ENCODE measurements at places on chromosomes 2 and 18.
A peak's percentile ranks its signal among the peaks of the same experiment; 100 is the strongest.

GRCh38 chr18:59127047-59127446 is 12.6 kb upstream of the SEC11C start:
- DNase-seq = peak; percentile 16

DNA sequence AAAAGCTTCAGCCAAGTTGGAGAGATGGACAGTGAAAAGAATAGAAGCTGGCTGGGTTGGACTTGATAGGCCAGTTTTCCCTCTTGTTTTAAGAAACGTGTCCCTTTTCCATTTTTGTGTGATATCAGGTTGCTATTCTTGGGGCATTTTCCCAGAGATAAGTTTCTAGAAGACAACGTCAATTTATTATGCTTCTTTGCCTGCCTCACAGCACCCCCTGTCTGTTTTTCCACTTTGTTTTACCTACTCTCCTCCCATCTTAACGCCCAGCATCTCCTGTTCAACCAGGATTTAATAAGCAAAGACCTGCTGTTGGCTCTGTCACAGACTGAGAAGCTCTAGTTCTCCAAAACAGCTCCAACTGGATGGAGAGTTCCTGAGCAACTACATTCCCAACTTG is 317.8 kb upstream of the ZNF521 start:
- DNase-seq = no peak

DNA sequence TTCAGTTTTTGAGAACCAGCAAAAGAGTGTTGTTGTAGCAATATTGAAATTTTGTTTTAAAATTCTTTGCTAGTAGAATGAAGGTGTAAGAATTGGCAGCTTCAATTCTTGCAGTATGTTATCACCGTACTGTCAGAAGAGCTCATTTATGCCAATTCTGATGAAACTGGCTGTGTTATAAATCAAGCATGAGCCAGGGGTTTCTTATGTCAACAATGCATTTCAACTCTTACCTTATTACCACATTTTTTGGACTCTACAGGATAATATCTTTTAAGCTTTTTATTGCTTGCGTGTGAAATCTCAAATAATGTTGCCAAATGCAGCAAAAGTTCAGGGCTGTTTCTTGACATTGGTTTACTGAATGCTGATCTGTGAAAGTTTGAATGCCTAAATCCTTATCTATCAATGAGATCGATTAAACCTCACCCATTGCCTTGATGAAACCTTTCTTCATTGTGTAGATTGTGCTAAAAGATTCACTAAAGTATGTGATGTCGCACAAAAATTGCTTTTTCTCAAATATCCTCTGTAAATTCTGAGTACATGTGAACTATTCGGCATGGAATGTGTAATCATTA is 1389.3 kb upstream of the ZEB2 start:
- no peak for DNase-seq

DNA sequence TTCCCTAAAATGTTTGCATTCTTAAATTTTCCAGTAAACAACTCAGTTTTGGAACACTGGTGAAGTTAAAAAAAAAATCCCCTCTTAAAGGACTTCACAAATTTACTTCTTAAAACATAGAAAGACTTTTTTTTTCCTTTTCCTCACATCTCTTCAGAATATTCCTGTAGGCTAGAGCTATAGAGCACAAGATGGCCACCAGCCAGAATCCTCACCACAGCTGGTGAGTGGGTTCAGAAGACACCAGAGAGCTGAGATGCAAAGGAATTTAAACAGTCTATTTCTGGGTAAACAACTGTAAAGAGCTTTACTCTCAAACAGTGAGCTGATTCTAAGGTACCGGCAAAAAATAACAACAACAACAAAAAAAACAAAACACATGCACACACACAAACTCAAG is 252.8 kb downstream of the LRP1B start:
- DNase-seq = no peak

DNA sequence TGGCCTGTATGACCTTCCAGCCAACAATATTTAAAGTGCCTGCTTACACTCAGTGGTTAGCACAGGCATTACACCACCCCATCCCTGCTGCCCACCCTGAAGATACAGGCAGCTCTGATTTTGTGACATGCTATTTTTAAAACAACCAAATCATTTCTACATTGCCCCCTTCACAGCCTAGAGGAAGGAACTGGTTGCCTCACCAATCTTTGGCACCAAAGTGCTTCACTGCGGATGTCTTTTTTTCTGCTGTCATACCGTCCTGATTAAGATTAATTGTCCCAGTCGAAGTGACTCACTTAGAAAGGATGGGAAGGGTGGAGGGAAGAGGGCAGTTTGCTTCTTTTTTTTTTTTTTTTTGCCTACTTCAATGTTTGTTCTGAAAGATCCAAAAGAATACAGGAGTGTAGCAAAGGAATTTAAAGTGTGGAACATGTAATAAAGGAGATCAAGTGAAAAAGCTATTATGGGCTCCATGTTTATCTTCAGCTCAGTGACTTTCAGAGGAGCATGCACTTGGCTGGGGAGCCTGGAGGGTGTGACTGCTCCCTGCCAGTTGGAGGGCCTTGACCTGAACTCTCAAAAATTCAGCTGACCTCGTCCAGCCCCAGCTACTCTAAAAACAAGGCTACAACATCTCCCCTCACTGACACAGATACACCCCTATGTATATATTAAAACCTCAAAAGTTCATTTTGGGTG is 501.1 kb upstream of the TNP1 start:
- DNase-seq = peak; percentile 26

- peak; percentile 57 for DNase-seq
Observed at GRCh38 chr2:26723991-26724750, 31.6 kb downstream of the KCNK3 start.

DNA sequence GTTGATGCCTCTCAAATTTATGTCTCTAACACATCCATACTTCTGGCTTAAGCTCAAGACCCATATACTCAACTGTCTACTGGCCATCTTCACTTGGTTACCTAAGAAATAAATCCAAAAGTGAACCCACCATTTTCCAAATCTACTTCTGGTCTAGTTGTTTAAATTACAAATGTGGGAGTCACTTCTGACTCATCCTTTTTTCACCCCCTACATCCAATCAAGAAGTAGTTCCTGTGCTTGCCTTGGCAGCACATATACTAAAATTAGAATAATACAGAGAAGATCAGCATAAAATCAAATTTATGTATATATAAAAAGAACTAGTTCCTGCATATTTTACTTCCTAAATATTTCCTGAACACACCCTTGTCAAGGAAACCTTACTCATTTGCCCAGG is 53.6 kb downstream of the STRN start:
- no peak for DNase-seq

DNA sequence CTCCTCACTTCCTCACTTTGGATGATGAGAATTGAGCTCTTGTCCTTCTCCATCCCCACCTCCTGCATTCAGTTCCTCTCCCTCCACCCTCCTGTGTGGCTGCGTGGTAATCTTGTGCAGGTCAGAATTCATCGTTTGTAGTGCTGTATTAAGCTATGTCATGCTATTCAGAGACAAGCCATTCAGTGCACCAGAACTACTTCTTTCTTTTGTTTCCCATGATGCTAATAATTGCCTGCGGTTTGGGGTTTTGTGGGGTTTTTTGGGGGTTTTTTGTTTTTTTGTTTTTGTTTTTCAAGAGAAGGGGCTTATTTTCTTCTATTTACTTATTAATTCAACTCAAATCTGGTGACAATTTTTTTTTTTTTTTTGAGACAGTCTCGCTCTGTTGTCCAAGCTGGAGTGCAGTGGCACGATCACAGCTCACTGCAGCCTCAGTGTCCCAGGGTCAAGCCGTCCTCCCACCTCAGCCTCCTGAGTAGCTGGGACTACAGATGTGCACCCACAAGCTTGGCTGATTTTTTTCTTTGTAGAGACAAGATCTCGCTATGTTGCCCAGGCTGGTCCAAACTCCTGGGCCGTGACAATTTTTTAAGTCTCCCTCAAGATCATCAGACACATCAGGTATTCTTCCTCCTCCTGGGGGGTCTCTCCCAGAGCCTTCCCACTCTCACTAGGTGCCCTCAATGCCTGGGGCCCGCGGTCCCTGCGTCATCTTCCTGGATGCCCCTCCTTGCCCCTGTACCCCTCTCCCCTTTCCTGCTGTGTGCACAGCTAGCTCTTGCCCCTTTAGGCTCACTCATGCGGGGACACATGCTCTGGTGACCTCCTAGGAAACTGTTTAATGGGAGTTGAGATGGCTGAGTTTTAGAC is 37.8 kb downstream of the MAL start:
- DNase-seq = no peak

- DNase-seq = no peak
Observed at GRCh38 chr2:120432976-120433815, 87.3 kb downstream of the INHBB start.

DNA sequence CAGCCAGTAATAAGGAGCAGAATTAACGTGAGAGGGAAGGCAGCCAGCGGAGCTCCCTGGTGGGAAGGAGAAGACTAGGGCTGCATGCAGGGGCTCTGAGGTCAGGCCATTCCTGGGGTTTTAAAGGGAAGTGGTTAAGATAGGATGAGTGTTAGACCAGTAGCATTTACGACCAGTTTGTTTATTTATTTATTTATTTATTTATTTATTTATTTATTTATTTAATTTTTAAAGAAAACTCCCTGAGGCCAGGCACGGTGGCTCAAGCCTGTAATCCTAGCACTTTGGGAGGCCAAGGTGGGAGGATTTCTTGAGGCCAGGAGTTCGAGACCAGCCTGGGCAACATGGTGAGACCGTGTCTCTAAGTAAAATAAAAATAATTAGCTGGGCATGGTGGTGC is 152.8 kb downstream of the FHOD3 start:
- no peak for DNase-seq

- peak; percentile 98 for DNase-seq
Observed at GRCh38 chr2:64214281-64215115, 70.3 kb upstream of the PELI1 start.

GRCh38 chr2:19377717-19378116 is 19.3 kb upstream of the OSR1 start:
- DNase-seq = no peak

- no peak for DNase-seq
Observed at GRCh38 chr2:88574445-88574844, 52.8 kb downstream of the EIF2AK3 start.

DNA sequence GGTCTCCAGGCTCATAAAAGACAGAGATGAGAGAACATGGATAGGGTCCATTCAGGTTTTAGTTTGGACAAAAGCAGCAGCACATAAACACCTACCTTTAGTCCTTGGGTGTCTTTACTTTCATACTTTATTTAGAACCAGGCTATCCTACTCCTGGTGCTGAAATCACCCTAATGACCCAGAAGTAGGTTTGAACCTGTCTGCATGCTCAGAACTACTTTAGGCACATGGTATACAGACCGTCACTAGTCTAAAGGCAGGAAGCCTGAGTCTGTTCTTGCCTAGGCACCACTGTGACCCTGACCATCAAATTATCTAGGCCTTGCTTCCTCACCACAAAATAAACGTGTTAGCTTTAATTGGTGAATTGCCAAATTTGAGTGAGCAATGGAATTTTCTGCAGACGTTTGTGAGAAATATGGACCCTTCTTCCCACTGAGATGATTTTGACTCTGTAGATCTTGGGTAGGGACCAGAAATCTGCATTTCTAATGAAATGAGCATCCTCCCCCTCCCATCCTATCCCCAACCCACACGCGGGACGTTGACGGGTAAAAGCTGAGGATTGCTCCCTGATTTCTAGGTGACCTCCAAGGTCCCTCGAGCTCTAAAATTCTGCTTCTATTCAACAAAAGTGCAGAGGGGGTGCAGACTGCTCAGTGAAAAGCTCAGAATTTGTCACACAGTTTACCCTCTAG is 75.1 kb downstream of the PLEKHM3 start:
- no peak for DNase-seq

- DNase-seq = no peak
Observed at GRCh38 chr18:46152436-46152807, 48.2 kb downstream of the HAUS1 start.

GRCh38 chr2:12083713-12084419 is 337.4 kb downstream of the LPIN1 start:
- no peak for DNase-seq

- no peak for DNase-seq
Observed at GRCh38 chr2:1618191-1618961, 125.9 kb downstream of the PXDN start.

GRCh38 chr2:80014637-80015036 is 289.9 kb downstream of the LRRTM1 start:
- DNase-seq = no peak

DNA sequence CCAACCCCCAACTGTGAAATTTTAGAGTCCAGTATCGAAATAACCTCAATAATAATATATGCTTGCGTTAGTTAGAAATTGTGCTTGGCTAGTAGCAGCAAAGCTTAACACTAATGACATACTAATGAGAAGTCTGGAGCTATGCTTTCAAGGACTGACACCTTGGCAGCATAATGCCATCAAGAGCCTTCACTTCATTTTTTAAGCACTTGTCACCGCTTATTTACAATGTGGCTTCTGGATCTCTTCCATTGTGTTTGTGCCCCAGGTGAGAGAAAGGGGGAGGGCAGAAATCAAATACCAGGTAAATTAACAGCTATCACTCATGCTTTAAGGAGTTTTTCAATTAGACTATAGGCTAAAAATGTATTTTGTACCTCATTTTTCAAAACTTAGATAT is 101.5 kb downstream of the CDH7 start:
- DNase-seq = no peak

- DNase-seq = no peak
Observed at GRCh38 chr2:239312081-239312511, 88.7 kb downstream of the HDAC4 start.

- no peak for DNase-seq
Observed at GRCh38 chr18:70663141-70663540, 374.3 kb downstream of the SOCS6 start.

- DNase-seq = peak; percentile 87
Observed at GRCh38 chr2:74267068-74267467, 68.7 kb downstream of the MTHFD2 start.

Measured in SW480 (cell line).